ENCODE measurements at places on chromosomes 13 and 19.

- no peak for DNase-seq
Observed at GRCh38 chr13:85332615-85333014, 466.6 kb downstream of the SLITRK6 start.

- DNase-seq: no peak
Observed at GRCh38 chr19:41957161-41957837, 1.8 kb downstream of the RABAC1 start.

DNA sequence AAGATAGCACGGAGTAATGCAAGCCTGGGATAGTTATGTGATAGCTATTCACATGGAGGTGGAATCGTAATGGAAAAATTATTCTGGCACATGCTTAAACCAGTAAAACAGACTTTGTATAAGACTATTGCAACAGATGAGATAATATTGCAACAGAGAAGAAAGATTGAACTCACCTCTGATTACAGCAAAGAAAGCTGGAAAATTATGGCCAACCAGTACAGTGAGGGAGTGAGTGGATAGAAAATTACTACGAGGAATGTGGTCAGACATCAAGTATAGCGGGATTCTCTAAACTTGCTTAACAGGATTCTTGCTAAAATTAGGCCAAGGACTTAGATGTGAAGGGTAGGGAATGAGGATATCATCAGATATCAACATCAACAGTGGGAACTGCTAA, 397.6 kb upstream of the KLHL1 start:
- DNase-seq: no peak

DNA sequence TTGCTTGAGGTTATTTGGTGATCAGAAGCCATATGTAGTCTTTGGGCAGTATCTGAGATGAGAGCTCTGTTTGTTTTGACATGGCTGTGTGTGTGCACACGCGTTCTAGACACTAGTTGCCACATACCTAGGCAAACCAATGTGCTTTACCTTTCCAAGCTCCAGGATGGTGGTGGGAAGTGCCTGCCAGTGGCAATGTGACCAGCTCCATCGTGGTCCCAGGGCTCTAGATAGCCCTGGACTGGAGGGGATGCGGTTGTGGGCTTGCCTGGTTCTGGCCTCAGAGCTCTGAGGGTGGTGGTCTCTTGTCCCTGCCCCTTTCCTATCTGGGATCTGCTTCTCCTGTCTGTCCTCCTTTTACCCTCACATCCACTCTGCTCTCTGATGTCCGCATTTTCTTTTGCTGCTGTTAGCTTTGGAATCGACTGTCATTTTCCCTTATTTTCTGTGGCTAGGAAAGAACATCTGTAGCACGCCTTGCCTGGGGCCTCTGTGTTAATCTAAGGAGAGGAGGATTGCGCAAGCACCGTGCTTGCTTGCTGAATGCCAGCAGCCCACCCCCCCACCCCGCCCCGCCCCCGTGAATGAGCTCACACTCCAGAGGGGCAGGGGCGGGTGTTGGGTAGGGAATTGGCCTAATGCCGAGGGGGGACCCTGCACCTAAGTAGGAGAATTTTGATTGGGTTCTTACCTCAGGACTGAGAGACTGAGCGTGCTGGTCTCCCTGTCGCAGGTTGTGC, 89.5 kb downstream of the ARHGEF7 start:
- DNase-seq: peak; percentile 69

DNA sequence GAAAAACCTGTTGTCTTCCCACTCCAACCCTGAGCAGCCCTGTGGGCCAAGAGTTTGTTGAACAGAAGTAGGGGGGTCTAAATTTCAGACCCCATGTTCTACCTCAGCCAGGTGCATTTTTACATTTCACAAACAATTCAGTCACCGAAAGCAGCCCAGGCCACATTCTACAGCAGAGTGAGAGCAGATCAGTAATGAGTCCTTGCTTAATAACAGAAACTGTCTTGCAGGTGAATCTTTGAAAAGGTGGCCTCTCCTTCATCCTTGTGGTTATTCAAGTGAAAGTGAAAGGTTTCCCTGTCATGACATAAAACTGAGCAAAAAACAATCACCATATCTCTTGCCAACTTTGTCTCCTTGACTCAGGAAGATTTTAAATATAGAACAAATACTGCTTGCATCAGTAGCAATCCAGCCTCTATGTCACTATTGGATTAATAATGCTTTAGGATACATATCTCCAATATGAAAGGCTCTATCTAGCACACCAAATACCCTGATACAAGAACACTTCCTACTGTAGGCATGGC, 670.2 kb downstream of the DIAPH3 start:
- no peak for DNase-seq

Data from left hindlimb (tissue), 1 donor.